ENCODE measurements at places on chromosomes 3 and 15.
A peak's percentile ranks its signal among the peaks of the same experiment; 100 is the strongest.

- DNase-seq: peak; percentile 68
Observed at GRCh38 chr15:93121973-93122910, 33.2 kb upstream of the RGMA start.

DNA sequence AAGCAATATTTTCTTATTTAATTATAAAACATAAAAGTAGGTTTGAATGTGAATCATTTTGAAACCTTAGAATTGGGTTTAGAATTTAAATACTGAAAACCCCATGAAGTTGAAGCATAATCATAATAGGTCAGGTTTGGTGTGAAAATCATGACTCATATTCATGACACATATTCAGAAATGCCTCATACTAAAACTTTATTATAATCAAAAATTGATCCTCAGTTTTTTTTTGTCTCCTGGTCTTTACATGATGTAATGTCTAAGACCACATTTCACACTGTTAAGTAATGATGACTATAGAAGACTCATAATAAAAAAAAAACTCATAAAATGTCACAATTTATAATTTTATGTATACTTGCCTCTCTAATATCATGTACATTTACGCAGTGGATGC, 190.4 kb downstream of the FOXP1 start:
- DNase-seq: no peak

DNA sequence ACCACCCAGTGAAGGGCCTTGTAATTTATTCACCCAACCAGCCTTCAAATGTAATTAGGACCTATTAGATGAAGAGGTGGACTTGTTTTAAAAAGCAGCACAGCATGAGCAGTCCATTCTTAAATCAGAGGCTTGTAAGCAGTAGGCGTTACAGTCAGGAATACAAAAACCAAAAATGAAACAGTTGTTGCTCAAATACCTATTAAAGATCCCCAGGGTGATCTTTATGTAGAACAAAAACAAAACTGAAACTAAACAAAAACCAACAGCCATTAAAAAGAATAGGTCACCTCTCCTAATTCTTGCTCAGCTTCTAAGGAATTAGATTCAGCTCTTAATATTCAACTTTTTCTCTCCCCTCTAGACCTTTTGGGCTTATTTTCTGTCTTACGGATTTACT, 104.9 kb upstream of the ST8SIA2 start:
- no peak for DNase-seq

- no peak for DNase-seq
Observed at GRCh38 chr15:48544778-48545177, 100.7 kb downstream of the FBN1 start.

DNA sequence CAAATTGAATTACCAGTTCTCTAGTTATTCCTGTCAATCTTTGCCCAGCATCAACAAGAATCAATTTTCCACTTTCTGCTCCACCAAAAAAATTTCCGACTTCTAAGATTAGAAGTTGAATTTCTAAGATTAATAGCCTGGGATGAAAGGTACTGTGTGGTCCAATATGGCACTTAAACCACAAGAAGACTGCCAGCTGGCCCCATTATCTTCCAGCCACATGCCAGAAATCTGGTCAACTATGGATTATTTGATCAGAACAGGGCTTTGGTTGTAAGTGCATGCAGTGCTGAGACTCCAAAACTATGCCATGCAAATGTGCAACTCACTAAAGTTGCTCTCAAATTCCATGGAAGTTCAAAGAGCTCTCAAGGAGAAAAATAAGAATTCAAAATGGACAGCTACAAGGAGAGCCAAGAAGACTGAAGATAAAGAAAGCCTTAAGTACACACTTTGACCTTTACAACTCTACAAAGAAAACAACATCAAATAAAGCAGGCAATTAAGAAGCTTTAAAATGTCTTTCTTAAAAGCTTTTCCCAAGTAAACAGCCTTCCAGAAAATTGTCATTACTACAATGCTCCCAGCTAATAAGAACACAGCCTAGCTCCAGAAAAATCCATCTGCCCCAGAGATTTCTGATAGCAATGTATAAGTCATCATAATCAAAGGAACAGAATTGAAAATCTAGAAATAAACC, 64.2 kb downstream of the ST3GAL6 start:
- DNase-seq: peak; percentile 7

- DNase-seq: peak; percentile 40
Observed at GRCh38 chr15:20340931-20341661, 200.5 kb downstream of the GOLGA6L6 start.

DNA sequence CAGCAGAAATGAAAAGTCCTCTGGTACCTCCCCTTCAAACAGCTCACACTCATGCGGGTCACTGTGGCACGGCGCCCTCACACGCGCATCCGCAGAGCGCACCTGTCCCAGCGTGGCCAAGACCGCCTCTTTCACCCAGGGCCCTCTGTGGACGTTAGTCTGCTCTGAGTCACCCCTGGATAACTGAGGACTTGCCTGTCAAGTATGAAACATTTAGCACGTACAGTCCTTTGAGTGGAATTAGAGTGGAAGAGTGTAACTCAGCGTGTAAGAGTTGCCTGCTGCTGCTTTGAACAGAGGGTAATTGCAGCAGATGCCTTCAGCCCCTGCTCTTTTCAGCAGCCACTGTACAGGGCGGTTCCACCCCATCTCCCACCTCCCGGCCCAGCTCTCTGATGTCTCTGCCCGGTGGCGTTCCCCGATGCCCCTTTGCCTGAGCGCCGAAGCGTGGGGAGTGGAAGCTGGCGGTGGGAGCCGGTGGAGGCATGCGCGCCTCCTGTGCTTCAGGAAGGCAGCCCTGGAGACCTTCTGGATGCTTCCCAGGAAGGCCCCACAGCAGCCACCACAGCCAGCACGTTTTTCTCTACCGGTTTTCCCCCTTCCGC, 23.0 kb downstream of the CPN2 start:
- DNase-seq: peak; percentile 46

GRCh38 chr3:182704926-182705325, 88.4 kb upstream of the ATP11B start:
- DNase-seq: no peak

DNA sequence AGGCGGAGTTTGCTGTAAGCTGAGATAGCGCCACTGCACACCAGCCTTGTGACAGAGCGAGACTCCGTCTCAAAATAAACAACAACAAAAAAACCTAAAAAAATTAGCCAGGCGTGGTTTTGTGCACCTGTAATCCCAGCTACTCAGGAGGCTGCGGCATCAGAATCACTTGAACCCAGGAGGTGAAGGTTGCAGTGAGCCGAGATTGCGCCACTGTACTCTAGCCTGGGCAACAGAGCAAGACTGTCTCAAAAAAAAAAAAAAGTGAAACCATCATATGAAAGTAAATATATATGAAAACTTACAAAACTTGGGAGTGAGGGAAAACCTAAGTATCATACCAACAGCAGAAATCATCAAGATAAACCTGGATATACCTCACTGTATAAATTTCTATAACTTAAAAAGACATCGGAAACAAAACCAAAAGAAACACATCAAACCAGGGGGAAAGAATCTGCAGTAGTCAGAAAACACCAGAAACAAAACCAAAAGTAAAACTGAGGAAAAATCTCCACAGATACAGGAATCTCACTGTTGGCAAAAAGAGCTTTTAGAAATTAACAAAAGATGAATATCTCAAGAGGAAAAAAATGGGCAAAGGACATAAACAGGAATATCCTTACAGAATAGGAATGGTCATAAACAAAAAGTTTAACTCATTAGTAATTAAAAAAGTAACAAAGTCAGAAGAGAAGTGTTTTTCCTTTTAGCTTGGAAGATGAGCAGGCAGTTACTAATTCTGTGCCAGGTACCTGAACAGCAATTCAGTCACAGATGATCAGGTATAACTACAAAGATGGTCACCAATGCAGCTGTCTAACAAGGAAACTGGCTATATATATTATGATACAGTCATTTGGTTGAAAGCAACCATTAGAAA, 41.3 kb downstream of the ETV5 start:
- no peak for DNase-seq

GRCh38 chr15:57150066-57150865, 226.0 kb upstream of the CGNL1 start:
- no peak for DNase-seq

- no peak for DNase-seq
Observed at GRCh38 chr15:67106764-67107013, 41.3 kb downstream of the SMAD3 start.

DNA sequence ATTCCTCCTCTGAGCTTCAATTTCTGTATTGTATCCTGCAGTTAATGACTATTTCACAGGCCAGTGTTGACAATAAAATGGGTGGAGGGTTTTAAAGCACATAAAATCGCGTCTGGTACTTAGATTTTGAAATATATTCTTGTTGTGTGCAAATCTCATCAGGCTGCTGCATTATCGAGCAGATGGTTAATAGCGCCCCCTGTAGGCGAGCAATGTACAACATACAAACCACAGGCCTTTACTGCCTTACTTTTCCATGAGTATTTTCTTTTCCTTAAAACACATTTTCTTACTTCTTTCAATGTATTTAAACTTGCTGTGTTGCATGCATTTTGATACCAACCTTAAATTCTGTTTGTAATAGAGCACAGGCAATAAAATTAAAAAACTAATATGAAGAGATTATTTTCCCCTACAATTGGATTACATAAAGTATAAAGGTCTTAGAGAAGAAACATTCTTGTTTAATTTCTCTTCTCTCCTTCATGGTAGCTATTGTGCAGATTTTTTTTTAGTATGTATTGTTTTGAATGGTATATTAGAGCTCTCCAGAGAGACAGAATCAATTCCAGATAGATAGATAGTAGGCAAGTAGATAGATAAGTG, 608.4 kb downstream of the CADM2 start:
- DNase-seq: peak; percentile 61

GRCh38 chr3:102165367-102165766, 269.4 kb upstream of the ZPLD1 start:
- no peak for DNase-seq

DNA sequence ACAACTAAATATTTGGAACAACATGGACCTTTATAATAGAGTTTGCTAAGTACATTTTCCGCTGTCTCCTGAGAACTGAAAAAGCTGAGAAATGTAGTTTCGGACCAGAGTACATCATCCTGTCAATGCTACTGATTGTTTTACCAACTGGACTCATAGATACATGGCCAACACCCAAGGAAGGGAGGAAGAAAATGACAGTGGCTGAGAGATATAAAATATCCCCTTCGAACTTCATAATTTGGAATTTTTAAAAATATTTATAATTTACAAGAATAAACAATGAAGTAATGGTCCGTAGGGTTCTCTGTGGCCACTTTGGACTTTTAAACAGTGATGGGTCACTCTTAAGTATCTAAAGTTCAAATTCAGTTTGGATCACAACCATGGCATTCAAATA, 1042.7 kb downstream of the MCTP2 start:
- peak; percentile 80 for DNase-seq

DNA sequence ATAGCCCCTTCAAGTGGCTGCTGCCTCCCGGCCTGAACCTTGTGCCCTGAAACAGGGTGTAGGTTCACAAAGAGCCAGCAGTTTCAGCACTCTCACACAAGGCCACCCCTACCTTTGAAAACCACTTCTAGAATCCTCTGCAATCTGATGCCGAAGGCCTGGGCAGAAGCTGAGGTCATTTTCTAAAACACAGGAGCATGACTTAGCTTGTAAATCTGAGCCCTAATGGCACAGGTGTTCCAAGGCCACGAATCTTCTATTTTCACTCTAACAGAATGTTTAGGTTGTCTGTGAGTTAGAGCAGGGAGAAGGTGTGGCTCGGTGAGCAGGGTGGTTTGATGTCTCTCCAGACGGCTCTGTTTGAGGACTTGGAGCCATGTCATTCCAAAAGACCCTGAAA, 62.3 kb downstream of the SYNM start:
- peak; percentile 57 for DNase-seq

DNA sequence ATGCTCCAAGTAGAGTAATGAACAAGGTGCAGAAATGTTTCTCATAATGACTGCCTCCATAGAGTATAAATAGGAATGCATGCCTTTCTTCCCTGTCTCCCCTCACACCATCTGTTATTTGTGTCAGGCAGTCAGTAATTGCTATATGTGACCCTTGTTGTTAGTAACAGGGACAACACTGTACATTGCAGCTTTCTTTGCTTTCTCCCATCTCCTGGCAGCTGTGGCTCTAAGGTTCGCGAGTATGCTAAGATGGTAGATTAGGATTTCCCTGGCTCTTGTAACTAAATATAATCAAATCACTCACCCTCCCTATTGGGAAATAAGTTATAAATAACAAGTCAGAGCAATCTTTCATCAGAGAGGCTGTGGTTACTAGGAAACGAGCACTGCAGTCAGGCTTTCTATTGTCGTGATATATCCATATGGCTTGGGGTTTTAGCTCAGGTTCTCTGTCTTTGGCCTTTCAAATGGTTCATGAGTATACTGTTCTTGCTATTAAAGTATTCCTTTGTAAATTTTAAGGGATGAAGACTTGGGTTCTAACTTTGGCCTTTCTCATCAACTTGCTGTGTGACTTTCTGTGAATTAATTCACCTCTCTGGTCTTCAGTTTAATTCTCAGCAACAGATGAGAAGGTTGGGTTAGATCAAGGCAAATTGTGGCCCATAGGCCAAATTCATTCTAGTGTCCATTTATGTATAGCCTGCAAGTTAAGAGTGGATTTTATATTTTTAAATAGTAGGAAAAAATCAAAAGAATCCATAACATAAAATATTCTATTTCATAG, 8.1 kb upstream of the MINDY4B start:
- DNase-seq: peak; percentile 95

- DNase-seq: no peak
Observed at GRCh38 chr15:67076147-67076843, 10.9 kb downstream of the SMAD3 start.

GRCh38 chr3:3712971-3713370, 86.3 kb upstream of the LRRN1 start:
- DNase-seq: peak; percentile 59

GRCh38 chr3:112470788-112471187, 28.5 kb downstream of the BTLA start:
- no peak for DNase-seq

Measured in muscle of leg (tissue), 16 donors.